Cardiac muscle cell (in vitro differentiated cells and primary cell): ENCODE measurements at places on chromosomes 2 and 18.

- no peak for DNase-seq
Observed at GRCh38 chr2:70923378-70924015, 12.2 kb upstream of the ATP6V1B1 start.

GRCh38 chr2:65562890-65563289, 130.5 kb upstream of the SPRED2 start:
- DNase-seq = no peak

DNA sequence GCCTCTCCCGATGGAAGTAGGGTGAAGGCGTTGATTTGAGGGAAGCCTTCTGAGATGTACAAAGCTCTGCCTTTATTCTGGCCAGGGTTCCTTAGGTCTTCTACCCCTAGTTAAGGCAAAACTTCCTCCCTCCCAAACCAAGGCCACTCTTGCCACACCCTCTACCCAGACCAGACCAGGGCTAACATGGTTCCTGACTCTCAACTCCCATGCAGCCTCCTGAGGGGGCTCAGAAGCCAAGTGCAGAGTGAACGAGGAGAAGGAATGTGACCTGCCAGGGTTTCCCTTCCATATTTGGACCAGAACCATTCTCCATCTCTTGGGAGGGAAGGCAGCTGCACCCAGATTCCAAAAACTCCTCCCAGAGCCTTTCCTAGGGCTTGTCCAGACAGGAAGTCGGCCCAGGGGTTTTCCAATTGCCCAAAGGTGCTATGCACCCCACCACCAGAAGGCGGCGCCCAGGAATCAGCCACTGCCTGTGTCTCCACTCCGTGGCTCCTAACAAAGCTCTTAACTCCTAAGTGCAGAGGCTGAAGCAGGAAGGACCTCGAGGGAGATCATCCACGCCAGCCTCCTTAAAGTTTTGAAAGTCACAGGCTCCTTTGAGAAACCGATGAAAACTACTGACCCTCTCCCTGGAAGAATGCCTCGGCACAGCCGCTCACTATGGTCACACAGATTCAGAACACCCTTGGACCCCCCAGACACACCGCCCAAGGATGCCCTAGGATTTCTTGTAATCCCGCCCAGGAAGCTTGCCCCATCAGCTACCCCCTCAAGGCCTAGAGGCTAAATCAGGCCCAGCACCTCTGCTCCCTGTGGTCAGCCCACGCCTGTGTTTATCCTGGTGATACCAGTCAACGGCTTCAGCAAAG, 157.8 kb downstream of the SMAD2 start:
- DNase-seq = peak; percentile 81

- DNase-seq = no peak
Observed at GRCh38 chr2:111663471-111664274, 220.3 kb downstream of the ANAPC1 start.

- peak; percentile 55 for DNase-seq
Observed at GRCh38 chr2:163213661-163214081, 375.1 kb upstream of the KCNH7 start.

GRCh38 chr2:1721706-1722646, 22.3 kb downstream of the PXDN start:
- no peak for DNase-seq

- DNase-seq = no peak
Observed at GRCh38 chr18:60804415-60804814, 431.8 kb upstream of the MC4R start.

- no peak for DNase-seq
Observed at GRCh38 chr2:165886487-165887146, 67.0 kb downstream of the TTC21B start.

- DNase-seq = no peak
Observed at GRCh38 chr2:37795938-37796337, 124.5 kb upstream of the CDC42EP3 start.

DNA sequence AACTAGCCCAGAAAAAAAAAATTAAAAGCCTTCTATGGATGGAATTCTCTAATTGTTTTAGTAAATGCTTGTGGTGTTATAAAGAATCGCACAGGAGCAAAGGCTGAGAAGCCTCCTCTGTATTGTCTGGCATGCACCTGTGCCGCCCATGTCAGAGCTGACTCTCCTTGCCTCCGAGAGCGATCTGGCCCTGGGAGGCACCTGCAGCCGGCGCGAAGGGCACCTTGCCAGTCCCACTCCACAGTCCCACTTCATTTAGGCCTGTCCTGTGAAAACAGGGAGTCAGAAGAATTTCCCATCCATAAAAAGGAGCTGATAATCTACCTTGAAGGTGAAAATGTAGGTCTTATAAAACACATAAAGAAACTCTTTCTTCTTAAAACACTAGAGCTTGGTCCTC, 170.9 kb upstream of the PXDN start:
- DNase-seq = no peak

GRCh38 chr2:96556441-96557330, 20.1 kb downstream of the ARID5A start:
- peak; percentile 44 for DNase-seq

- no peak for DNase-seq
Observed at GRCh38 chr2:108787216-108787541, 608 bp downstream of the CCDC138 start.

DNA sequence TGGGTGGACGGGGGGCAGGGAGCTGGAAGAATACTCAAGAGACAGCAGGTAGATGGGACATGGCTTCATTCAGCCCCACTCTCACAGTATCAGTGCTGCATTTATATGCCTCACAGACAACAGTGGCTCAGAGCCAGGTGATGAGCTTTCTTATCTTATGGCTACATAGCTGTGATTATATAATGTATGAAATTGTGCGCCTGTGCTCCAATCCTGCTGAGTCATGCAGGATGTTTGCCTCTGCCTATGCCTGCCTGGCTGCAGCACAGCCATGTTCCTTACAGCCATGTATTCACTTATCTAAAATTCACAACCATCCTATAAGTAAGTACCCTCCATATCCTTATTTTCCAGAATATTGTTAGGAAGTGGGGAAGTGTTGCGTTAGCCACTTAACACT, 37.7 kb upstream of the RNF103 start:
- peak; percentile 7 for DNase-seq

DNA sequence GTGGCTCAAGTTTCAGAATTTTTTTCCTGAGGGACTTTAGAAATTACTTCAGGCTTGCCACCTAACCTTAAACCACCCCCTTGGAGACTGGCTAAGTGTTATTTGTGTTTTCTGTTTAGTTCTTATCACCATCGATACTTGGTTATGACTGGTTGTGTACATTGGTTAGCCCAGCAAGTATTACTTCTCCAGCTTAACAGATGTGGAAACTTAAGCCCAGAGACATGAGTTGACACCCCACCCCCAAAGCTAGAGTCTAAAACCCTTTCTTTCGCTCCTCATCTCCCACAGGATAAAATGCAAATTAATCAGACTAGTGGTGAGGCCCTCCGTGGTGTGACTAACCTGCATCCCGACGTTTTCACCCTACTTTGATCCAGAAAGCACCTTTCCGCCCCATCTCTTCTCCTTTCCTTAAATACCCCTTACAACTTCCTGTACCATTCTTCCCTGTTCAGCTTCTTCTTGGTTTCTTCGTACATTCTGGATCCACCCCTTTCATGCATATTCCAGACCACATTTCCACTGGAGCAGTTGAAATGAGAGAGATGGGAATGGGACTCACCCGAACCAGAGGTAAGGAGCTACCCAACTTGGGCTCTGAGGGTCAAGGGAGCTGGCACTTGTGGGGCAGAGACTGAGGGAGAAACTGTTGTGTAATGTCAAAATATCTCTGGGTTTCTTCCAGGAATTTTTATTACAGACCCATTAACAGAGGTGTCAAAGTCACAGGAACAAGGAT, 819 bp upstream of the MAP3K2 start:
- DNase-seq = no peak

- no peak for DNase-seq
Observed at GRCh38 chr2:230692760-230693159, 19.9 kb upstream of the CAB39 start.

GRCh38 chr18:52236131-52236530, 103.9 kb upstream of the DCC start:
- no peak for DNase-seq

DNA sequence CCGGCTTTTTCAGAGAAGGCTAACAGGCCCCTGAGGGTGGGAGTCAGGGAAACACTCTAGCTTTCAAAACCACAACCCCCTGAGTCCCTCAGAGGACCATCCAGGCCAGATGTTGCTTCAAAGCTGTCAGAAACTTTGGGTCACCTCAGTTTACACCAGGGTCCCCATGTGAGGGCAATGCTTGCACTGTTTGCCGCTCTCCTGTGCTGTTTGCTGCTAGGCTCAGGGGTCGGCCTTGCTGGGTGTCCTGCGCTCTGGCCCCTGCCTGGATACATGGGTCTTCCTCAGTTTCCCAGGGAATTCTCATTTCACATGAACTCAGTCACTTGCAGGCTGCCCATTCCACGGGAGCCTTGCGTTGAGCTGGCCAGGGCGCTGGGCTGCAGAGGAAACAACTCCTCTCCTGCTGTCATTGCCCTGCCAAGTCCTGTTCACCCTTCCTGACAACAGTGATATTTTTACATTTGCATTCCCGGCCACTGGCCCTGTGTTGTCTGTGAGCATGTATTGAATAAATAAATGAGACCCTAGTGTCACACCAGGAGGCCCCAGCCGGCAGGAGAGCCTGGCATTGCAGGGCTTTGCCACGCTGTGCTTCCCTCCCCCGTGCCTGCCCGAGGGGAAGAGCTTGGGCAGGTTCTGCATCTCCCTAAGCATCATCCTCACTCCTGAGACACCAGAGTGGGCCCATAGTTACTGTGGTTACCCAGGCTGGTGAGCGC, 73.2 kb upstream of the RAB6C start:
- no peak for DNase-seq

GRCh38 chr18:25261768-25262167, 90.2 kb downstream of the ZNF521 start:
- no peak for DNase-seq

DNA sequence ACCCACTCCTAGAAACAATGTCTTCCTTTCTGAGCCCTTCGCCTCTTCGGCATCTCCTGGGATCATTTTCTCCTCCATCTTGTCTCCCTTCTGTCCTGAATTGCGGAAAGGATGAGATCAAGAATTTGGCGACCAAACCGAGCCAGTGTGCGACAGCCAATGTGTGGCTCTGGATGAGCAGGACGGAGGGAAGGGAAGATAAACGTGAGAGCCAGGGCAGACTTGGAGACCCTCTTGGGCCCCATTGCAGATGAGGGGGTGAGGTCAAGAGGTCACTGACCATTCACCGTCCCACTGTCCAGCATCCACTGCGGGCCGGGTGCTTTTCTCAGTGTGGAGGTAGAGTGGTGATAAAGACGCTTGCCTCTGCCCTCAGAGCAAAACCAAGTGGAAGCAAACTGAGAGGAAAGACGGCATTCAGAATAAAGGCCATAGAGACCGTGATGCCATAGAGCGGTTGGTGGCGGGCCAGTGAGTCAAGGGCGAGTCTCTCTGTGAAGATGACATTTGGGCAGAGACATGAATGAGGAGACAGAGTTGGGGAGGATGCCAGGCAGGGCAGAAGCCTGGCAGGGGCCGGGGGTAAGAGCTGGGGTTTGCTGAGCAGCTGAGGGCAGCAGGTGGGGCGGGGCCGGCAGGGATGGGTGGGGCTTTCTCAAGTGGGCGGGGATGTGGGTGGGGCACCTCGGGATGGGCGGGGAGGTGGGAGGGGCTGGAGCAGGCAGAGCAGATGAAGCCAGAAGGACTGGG, 55.6 kb downstream of the ACAA2 start:
- no peak for DNase-seq

DNA sequence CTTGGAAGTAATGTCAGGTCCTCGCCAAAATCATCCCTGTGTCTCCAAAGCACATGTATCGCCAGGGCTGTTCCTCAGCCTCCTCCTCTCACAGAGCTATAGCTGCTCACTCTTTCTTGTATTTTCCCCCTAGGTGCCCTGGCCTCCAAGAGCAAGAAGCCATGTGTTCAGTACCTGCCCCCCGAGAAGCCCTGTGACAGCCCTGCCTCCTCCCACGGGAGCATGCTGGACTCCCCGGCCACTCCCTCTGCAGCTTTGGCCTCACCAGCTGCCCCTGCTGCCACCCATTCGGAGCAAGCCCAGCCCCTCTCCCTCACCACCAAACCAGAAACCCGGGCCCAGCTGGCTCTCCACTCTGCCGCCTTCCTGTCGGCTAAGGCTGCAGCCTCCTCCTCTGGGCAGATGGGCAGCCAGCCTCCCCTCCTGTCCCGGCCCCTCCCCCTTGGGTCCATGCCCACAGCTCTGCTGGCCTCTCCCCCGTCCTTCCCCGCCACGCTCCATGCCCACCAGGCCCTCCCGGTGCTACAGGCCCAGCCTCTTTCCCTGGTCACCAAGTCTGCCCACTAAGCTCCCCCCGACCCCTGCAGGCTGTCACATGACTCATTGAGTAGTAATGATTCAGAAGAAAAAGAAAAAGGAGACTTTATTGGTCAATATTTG, 18.8 kb downstream of the TGOLN2 start:
- peak; percentile 69 for DNase-seq

DNA sequence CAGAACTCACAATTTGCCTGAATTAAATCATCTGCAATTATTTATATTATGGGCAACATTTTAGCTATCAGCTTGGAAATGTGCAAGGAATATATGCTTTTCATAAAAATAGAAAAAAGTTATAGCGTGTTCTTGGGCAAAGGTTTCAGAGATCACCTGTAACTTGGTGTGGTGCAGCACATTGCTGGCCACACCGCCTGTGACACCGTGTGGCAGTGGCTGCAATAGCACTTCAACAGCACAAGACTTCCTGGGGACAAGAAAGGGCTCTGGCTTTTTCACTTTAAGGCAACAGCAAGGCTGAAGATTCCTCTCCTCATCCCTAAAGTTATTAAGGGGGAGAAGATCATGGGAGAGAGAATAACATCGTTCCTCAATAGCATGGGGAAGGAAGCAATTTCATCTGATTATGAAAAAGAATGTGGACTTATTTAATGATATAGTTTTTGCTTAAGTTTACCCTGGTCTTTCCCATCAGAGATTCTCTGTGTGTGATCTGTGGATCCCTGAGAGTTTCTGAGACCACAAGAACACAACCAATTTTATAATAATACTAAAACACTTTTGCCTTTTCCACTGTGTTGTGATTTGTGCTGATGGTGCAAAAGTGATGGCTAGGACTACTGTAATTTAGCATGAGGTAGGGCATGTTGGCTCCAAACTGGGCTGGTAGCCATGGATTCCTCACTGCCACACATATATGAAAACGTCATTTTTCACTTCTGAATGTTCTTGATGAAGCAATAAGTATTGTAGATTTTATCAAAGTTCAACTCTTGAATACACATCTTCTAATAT, 15.0 kb upstream of the SERPINB3 start:
- no peak for DNase-seq
